ENCODE measurements at places on chromosomes 12 and 14.

- DNase-seq = no peak
Measured at GRCh38 chr14:82447586-82447985, 913.9 kb upstream of the SEL1L start.

DNA sequence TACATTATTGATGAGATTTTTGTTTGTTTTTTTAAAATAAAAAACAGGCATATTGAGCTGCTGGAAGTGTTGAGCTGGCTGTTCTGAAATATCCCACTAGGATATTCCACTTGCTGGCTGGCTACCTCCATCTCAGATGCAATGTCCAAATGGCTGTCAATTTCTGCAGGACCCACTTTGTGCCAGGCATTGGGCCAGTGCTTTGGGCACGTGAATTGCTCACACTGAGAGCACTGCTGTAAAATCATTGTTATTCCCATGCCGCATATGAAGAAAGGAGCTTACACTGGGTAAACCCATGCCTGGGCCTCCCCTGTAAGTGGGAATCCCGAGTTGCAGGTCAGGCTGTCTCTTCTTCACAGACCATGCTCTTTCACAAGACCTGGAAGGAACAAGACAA lies 56.7 kb downstream of the RGS6 start:
- DNase-seq = no peak

DNA sequence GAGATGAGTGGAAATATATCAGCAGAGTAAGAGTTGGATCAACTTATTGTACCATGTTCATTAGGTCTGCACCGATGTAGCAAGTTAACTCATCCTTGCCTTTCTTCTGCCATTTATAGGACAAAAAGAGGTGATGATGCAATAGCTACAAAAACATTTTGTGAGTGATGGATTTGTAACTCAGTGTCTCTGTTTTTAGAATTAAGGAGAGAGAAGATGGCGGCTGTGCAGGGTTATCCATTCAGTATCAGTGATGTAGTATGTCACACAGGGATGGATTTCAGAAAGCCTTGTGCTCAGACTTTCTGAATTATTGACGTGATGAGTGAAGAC lies 62.1 kb upstream of the GNPNAT1 start:
- no peak for DNase-seq

DNA sequence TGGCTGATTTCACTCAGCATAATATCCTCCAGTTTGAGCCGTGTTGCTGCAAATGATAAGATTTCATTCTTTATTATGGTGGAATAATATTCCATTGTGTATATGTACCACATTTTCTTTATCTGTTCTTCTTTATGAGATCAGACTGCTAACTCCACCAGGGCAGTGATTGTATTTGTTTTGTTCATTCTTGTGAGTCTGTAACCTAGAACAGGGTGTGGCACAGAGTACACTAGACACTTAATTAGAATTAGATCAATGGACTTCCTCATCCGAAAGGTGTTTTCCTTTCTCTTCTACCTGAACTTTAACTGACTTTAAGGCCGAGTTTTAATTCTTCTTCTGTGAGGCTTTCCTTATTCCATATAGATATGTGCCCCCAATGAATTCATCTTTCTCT lies 551.0 kb downstream of the SNAPC1 start:
- no peak for DNase-seq

DNA sequence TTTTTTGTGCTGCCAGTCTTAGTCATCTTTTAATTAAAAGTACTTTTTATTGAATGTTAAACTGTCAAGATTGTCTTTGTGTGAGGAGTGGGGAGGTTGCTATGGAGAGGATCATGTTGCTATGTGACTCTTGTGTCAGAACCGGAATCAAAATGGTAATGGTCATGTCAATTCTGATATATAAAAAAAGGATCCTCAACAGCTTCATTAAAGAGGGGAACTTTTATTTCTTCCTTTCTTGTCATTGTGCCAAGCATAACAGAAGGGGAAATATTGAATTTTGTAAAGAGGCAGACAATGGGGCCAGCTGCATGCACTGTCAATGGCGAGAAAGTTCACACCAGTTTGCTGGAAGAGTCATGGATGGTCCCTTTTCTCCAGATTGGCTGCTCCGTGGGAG lies 564.8 kb downstream of the VRK1 start:
- no peak for DNase-seq

GRCh38 chr14:78253986-78254385 lies 83.8 kb downstream of the NRXN3 start:
- peak; percentile 75 for DNase-seq

DNA sequence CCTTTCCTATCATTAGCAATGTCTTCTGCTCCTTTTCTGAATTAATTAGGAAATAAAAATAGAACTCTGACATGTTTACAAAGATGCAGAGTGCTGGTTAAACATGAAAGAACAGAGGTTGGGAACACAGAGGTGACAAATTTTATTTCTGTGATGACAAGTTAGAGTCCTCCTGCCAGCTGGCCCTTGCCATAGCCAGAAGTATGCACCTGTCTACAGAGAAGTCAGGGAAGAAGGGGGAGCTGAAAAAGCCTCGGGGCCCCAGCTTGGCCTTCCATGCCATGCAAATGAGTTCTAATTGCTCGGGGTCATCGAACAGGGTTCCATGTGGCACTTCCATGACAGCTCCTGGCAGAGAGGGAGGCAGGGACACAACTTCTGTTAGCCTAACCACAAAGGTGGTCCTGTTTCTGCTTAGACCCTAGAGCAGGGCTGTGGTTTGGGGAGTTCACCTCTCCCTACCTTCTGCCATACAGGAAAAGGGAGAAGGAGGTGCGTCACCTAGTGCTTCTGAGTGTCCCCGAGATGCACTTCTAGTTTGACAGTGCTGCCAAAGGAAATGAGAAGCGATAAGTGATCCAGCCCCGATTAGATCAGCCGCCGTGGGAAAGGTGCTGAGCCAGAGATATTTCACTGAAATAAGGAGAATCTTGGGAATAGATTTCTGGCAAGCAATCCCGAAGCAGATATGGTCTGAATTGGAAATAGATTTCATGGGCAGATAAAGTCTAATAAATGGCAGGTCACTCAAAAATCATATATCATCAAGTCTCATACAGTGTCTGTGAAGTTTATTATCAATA lies 155.8 kb upstream of the FOXN3 start:
- DNase-seq = no peak

GRCh38 chr14:22508150-22508457 lies 80.9 kb downstream of the DAD1 start:
- no peak for DNase-seq

- no peak for DNase-seq
Measured at GRCh38 chr12:108126990-108127501, 2.0 kb upstream of the WSCD2 start.

DNA sequence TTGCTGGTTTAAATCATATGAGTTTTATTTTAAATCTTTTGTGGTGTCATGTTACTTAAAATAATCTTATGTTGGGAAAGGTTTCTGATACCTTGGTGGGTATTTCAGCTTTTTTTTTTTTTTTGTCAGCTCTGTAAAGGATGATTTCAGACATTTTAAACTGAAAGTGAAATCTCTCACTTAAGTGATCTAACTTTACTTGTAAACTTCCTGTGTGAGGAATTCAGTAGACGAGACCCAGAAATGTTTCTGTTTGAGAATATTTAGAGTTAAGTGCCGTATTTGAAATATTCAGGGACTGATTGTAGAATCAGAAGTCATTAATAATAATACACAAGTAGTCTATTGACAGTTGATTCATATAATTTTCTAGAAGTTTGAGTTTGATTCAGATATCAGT lies 37.8 kb downstream of the PROX2 start:
- no peak for DNase-seq

DNA sequence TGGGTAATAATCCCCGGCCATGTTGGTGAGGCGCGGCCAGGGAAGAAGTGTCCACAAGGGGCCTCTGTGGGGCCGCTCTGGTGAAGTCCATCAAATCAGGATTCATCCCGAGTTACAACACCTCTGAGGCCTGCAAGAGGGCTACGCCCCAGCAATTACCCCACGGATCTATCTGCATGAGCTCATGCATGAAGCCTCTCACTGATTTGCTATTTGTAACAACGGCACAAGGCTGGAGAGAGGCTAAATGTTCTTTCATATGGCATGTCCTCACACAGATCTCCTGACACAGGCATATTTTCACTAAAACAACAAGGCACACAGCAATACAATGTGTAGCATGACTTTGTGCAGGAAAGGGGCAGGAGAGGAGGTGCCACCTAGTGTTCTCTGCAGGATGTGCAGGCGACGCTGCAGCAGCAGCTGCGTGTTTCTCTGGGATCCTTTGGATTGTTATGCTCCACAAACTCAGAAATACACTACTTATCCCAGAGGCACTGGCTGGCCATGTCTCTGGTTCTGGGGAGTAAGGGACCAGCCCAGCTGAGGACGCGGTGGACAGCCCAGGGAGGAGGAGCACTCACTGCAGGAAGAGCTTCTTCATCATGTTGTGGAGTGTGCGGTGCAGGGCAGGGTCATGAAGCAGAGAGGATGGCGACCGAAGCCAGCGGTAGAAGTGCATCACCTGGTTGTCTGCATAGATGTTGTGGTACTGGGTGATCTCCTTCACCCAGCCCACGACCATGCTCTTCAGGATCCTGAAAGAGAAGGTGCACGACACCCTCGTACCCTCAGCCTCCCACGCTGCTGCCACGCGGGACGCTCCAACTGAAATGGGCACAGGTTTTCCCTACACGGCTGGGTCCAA lies 20.2 kb downstream of the P2RX2 start:
- peak; percentile 8 for DNase-seq

DNA sequence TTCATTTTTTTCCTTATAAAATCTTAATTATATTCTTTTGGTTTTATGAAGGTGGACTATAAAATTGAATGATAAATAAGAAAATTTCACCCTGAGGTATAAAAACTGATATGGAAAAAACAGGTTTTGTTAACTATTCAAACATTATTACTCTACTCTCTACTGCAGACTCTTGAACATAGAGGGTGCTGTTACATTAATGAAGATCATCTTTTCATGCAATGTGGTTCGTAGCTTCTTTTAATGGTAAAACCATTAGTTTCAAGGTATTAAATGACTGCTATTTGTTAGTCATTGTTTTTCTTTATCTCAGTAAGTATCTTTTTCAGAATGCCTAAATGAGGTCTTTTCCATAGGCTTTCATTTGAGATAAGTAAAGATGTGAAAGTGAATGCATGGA lies 510.4 kb downstream of the SLC16A7 start:
- DNase-seq = no peak

- DNase-seq = no peak
Measured at GRCh38 chr12:123873793-123874192, 98.8 kb downstream of the CCDC92 start.

DNA sequence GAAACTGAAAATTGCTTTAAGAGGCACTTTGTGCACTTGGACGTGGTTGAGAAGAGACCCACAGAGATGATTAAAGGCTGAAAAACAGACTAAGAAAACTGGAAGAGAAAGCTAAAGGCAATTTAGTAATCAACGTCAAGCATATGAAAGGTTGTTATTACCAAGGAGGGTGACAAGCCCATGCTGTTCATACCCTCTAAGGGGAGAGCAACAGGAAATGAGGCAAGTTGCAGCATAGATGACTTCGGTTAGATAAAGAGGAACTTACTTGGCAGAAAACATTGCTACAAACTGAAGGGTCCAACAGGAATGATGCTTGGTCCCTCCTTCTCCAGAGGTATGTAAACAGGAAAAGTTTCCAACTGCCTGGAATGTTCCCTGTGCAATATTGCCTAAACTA lies 107.8 kb downstream of the DUSP6 start:
- no peak for DNase-seq

DNA sequence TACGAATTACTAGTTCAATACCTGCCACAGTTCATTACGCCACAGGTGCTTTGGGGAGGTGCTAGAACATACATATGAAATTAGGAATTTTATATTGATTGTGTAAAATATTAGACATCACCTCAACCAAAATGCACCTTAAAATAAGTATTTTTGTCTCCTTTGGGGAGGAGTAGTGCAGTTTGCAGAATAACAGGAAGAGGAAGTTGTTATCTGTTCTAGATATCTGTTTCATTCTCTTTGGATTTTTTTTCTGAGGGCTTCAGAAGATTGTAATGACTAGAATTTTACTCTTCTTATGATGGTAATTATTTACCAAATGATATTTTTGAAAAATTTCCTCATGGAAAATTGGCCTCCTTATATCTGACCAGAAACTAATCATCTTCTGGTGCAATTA lies 9.9 kb upstream of the GYS2 start:
- DNase-seq = no peak

- no peak for DNase-seq
Measured at GRCh38 chr14:51612449-51612848, 39.3 kb upstream of the FRMD6 start.

- DNase-seq = no peak
Measured at GRCh38 chr12:126040307-126040706, 975.1 kb downstream of the AACS start.

DNA sequence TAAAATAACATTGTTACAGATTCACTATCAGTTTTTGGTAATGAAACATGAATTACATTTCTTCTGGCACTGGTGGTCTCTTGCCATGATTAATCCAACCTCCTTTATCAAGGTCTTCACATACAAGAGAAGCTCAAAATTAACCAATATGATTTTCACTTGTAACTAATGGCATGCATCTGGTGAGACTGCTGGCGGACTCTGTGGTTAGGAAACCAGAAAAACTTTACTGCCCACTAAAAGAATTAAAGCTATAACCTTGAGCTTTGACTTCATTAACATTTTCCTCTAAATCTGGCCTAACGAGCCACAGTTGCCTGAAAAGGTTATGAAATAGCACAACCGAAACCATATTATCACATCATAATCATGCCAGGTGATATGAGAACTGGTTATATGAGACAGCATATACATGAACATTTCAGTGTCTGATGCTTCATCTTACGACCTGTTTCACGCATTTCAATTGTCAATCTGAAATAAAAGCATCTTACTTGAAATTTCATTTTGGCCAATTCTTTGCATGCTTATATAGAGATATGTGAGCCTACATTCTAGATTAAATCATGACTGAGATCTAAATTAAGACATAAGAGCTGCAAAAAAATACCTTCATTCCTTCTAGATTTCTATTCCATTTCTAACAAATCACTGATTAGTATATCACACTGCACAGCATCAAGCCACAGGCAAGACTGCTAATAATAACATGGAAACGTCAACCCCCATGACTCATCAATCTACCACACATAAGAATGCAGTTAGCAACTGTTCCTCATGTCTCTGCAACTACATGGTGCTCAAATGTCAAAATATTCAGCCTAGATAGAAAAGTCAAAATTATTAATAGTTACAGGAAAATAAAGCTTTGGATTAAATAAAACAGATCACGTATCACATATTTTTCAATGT lies 89.3 kb downstream of the OSBPL8 start:
- DNase-seq = peak; percentile 81

DNA sequence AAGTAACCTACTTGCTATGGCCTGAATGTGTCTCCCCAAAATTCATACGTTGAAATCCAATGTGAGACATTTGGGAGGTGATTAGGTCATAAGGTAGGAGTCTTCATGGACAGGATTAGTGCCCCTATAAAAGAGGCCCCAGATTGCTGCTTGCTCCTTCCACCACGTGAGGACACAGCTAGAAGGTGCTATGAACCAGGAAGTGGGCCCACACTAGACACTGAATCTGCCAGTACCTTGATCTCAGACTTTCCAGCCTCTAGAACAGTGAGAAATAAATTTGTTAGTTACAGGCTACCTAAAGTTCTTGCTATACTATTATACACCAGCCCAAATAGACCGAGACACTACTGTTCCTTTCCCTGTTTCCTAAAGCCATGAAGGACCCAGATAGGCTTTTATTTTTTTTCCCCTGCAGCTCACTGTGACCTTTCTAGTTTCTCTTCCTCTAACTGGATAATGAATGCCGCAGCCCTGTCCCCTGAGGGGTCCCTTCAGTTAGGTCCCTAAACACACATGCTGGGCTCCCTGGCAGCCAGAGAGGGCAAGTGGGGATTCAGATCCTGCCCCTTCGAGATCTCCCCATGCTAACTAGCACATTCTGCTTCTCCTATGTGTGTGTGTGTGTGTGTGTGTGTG lies 19.3 kb downstream of the SLC25A3 start:
- DNase-seq = no peak
